ENCODE measurements at places on chromosomes 6 and 20. TPM values are rescaled to one million over a fixed set of nuclear protein-coding genes. Genes with fewer than 3 reads are reported as not detected.
A peak's percentile ranks its signal among the peaks of the same experiment; 100 is the strongest.

- no peak for DNase-seq
Observed at GRCh38 chr6:125570526-125570925, 178.9 kb upstream of the HEY2 start.

DNA sequence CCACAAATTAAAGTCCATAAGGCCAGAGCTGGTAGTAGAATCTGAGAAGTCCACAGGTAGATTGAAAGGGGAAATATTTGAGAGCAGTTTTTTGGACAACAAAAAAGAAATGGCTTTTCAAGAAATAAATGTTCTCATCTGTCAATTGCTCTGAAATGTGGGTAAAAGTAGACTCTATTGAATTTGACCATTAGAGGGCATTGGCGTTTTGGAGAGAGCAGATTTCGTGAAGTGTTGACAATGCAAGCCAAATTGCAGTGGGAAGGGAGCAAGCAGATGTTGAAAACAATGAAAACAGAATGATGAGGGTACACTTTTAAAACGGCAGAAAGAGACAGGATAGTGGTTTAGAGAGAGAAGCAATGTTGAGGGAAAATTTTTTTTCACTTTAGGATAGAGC, 149.1 kb upstream of the FAM83B start:
- DNase-seq = no peak

DNA sequence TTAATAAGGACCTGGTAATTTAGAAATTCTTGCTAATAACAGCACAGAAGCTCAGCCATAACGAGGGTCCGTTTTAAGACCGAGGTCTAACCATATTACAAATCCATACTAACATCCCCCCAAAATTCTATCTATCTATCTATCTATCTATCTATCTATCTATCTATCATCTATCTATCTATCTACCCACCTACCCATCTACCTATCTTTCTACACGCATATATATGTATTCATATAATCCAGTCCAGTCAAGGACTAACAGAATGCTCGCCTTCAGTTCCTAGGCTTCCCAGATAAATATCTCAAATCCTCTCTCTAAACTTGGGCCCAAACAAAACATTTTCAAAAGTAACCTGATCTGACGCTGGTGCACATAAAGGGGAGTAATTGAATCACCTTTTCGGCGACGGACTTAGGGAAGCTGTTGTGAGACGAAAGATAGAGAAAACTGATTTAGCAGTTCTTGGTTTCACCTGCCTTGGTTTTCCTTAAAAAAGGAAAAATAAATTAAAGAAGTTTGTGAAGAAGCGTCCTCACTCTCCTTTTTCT, 14.5 kb downstream of the HMGN4 start:
- DNase-seq = no peak

DNA sequence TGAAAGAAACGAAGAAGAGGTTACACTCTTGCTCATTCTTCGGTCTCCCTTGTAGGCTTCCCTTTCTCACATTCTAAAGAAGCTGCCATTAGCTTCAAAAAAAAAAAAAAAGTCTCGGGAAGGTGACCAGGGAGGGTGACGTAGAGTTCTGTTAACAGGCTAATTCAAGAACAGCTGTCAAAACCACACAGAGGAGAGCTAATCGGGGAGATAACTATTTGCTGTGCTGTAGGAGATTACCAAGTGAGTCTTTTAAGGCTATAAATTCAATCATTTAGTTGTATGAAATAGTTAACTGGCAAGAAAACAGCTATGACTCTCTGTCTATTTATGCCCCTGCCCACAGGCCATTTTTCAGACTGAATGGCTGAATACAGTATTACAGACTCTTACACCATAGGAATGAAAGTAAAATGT, 256.8 kb downstream of the SYNE1 start:
- DNase-seq = peak; percentile 57

- no peak for DNase-seq
Observed at GRCh38 chr20:19095762-19096161, 116.7 kb upstream of the SLC24A3 start.

GRCh38 chr6:19424853-19425252, 412.3 kb upstream of the ID4 start:
- no peak for DNase-seq

GRCh38 chr20:49979030-49979832, 3.5 kb upstream of the SNAI1 start:
- DNase-seq = peak; percentile 39

- DNase-seq = no peak
Observed at GRCh38 chr6:132887204-132887603, 72.8 kb downstream of the RPS12 start.

- DNase-seq = no peak
Observed at GRCh38 chr20:46206025-46206424, 87.9 kb downstream of the CD40 start.

GRCh38 chr6:138264372-138264880, 46.1 kb upstream of the PBOV1 start:
- DNase-seq = no peak

DNA sequence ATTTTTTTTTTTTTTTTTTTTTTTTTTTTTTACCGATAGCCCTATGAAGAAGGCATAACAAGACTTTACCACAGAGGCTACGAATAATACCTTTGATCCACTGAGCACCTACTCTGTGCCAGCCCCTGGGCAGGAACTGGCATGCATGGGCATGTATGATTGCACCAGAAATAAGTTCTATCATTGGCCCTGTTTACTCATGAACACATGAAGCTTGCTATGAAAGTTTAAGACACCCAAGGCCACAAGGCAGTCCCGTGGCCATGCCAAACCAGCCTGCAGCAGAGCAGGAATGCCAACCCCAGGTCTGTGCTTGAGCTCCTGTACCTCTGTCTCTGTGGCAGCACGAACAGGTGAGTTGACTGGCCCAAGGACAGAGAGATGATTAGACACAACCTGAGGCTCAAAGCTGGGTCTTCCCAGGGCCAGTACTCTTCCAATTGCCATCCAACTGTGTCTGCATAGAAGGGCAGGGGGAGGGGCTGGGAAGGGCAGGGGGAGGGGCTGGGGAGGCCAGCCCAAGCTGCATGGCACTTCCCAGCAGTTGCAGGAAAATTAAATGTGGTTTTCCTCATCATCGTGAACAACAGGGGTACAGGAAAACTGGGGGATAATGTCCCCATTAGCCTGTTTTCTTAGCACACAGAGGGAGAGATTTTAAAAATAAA, 63.5 kb downstream of the LRFN2 start:
- DNase-seq = no peak

GRCh38 chr6:27139756-27140579, 107.5 kb upstream of the PRSS16 start:
- peak; percentile 56 for DNase-seq

GRCh38 chr20:14055127-14055742, 59.9 kb downstream of the MACROD2 start:
- peak; percentile 71 for DNase-seq

- no peak for DNase-seq
Observed at GRCh38 chr6:139173172-139173571, 38.3 kb downstream of the HECA start.

DNA sequence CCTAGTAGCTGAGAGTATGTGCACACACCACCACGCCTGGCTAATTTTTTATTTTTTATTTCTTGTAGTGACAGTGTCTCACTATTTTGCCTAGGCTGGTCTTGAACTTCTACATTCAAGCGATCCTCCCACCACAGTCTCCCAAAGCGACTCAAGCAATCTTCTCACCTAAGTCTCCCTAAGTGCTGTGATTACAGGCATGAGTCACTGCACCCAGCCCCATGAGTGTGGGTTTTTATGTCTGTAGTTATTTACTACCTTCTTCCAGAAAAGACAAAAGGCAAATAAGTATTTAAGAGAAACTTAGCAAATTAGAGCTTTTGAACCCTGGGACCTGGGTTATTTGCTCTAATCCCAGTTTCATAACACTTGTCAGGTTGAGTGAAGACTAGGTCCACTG, 92.3 kb upstream of the HCRTR2 start:
- no peak for DNase-seq

DNA sequence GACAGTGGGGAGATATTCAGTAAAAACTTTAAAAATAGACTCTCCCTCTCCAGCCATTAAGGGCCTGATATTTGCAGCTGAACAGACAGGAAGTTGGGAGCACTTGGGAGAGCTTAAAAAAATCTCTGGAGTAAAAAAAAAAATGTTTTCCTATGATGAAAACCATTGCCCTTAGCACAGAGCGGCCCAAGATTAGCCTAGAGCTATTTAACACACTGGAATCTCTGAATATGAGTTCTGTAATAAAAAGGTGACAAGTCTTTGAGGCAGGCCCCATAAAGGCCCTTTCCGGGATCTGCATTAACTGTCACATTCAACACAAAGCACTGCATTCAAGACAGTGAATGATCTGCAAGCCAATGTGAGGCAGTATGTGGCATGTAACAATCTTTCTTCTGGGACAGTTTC, 393.7 kb downstream of the ZFAND3 start:
- no peak for DNase-seq

DNA sequence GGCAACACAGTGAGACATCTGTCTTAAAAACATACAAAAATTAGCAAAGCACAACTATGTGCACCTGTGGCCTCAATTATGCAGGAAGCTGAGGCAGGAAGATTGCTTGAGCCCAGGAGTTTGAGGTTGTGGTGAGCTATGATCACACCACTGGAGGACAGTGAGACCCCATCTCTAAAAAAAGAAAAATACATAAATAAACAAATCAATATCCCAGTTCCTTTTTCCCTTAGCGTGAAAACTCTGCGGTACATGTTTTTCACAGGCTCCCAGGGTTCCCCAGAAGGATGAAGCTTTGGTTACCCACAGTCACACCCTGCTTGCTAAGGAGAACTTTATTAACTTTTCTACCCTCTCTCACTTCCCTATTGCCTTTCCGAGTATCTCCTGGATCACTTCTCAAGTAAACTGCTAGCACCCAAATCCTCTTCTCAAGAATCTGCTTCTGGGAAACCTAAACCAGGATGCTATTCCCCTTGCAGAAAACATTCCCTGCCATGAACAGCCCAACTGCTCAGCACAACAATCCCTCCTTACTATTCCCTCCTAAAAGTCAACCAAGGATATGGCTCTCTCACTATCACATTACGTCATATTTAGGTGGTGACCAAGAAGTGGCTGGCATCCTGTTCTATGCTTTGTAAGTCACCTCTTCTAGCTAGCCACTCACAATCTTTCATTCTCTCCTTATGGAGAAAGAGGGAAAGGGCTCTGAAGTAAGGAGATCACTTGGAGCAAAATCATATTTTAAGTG, 122.4 kb downstream of the IPCEF1 start:
- DNase-seq = no peak

GRCh38 chr20:13002251-13002650, 6.5 kb upstream of the SPTLC3 start:
- DNase-seq = peak; percentile 15

DNA sequence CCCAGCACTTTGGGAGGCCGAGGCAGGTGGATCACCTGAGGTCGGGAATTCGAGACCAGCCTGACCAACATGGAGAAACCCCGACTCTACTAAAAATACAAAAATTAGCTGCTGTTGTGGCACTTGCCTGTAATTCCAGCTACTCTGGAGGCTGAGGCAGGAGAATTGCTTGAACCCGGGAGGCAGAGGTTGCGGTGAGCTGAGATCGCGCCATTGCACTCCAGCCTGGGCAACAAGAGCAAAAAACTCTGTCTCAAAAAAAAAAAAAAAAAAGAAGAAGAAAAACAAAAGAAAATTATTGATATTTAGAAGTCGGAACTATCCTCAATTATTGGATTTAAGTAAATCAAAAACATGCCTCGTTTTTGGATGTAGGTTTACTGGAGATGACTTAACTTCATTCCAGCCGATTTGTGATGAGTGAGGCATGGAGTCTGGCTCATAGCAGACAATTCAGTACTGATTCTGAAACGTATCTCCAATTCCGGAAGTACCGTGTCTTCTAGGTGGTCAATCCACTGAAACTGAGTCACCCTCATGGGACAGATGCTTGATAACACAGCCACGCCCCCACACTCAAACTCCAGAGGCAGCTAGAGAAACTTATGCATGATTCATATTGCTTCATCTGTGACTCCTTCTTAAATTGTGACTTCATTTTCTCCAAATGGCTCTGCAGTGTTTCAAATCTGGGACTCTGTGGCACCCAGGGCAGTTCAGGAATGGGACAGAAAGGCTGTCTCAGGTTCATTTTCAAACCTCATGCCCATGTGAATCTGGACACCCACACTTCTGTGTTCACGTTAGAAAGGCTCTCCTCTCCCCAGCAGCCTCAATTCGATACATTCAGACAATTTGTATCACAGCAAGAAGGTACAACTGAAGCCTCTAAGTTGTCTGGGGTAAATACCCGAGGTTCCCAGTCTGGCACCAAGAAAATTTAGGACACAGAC, 110.4 kb upstream of the ARMC2 start:
- DNase-seq = no peak

DNA sequence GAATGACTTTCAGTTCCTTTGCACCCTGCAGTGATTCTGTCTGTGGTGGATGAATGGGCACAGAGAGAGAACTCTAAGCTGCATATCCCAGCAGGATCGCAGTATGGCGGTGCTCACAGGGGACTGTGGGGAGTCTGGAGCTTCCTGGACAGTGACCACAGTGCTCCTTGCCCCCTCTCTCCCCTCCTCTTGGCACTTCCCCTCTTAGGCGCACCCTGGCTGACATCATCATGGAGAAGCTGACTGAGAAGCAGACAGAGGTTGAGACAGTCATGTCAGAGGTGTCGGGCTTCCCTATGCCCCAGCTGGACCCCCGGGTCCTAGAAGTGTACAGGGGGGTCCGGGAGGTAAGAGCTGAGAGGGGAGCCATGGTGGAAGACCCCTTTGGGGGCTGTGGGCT, 8.6 kb downstream of the BYSL start:
- DNase-seq = no peak

DNA sequence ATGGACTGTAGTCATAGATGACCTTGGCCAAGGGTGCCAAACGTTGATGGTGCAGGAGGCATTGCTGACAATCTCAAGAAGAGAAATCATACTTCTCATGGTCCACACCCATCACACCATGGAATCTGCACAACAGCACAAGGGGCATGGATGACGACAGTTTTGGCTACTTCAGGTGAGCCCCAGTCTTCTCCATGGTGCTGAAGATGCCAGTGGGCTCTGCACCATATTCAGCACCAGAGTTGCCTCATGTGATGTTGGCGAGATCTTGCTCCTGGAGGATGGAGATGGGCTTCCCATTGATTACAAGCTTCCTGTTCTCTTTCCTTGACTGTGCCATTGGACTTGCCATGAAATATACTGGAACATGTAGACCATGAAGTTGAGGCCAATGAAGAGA, 188.9 kb downstream of the NRN1 start:
- DNase-seq = no peak

The MATN4 gene
- 0.21 TPM for polyA plus RNA-seq

The LINC00237 gene
- not detected for polyA plus RNA-seq

The ATP6V1G2 gene
- 7.5 TPM for polyA plus RNA-seq

The CAGE1 gene
- polyA plus RNA-seq = 0.10 TPM

The SPEF1 gene
- polyA plus RNA-seq = 2.3 TPM

The SIRPB1 gene
- 0.18 TPM for polyA plus RNA-seq

The CABLES2 gene
- 13.8 TPM for polyA plus RNA-seq

The GNAS-AS1 gene
- 1.4 TPM for polyA plus RNA-seq

The LGSN gene
- polyA plus RNA-seq = 1.6 TPM

The SNX14 gene
- polyA plus RNA-seq = 105 TPM

Measured in renal pelvis (tissue), 12 donors.